ENCODE measurements at places on chromosomes 3 and 15. TPM values are rescaled to one million over a fixed set of nuclear protein-coding genes. Genes with fewer than 3 reads are reported as not detected.

SH3GL3 gene
- 8.0 TPM for polyA plus RNA-seq

P2RY12 gene
- polyA plus RNA-seq: 0.89 TPM

NEK10 gene
- polyA plus RNA-seq: 6.2 TPM

TTLL13 gene
- polyA plus RNA-seq: 0.24 TPM

CTXND1 gene
- polyA plus RNA-seq: 21.8 TPM

SLC2A2 gene
- not detected for polyA plus RNA-seq

DENND4A gene
- polyA plus RNA-seq: 14.3 TPM

DPPA4 gene
- polyA plus RNA-seq: 4.4 TPM

RHCG gene
- polyA plus RNA-seq: 1.9 TPM

PPP2R3A gene
- polyA plus RNA-seq: 11.6 TPM

GRK7 gene
- polyA plus RNA-seq: 0.17 TPM

CDHR4 gene
- polyA plus RNA-seq: 4.5 TPM

PRSS50 gene
- 0.40 TPM for polyA plus RNA-seq

MCF2L2 gene
- polyA plus RNA-seq: 1.3 TPM

ABHD14A gene
- 23.2 TPM for polyA plus RNA-seq

BFSP2 gene
- not detected for polyA plus RNA-seq

PLSCR5 gene
- polyA plus RNA-seq: 0.17 TPM

PLCH1 gene
- 29.5 TPM for polyA plus RNA-seq

GOLGA6L4 gene
- 23.4 TPM for polyA plus RNA-seq

HMG20A gene
- 79.0 TPM for polyA plus RNA-seq

RHOA gene
- 523 TPM for polyA plus RNA-seq

ERC2 gene
- 1.9 TPM for polyA plus RNA-seq

TMEM42 gene
- polyA plus RNA-seq: 19.9 TPM

ITIH1 gene
- 6.0 TPM for polyA plus RNA-seq

C3orf85 gene
- not detected for polyA plus RNA-seq

CSNK1G1 gene
- polyA plus RNA-seq: 18.1 TPM

FYCO1 gene
- 19.6 TPM for polyA plus RNA-seq

PRR20G gene
- not detected for polyA plus RNA-seq

PROK2 gene
- not detected for polyA plus RNA-seq

PRR23A gene
- not detected for polyA plus RNA-seq

CEMIP gene
- polyA plus RNA-seq: 21.2 TPM

CCDC71 gene
- 25.2 TPM for polyA plus RNA-seq

PP2D1 gene
- polyA plus RNA-seq: 1.3 TPM

SLCO2A1 gene
- polyA plus RNA-seq: 52.8 TPM

HYAL1 gene
- 2.7 TPM for polyA plus RNA-seq

GOLGA8T gene
- 0.21 TPM for polyA plus RNA-seq

SCN11A gene
- 0.97 TPM for polyA plus RNA-seq

UNC13C gene
- polyA plus RNA-seq: 16.0 TPM

C3orf20 gene
- 0.25 TPM for polyA plus RNA-seq
